ENCODE measurements at places on chromosomes 5 and 9.

DNA sequence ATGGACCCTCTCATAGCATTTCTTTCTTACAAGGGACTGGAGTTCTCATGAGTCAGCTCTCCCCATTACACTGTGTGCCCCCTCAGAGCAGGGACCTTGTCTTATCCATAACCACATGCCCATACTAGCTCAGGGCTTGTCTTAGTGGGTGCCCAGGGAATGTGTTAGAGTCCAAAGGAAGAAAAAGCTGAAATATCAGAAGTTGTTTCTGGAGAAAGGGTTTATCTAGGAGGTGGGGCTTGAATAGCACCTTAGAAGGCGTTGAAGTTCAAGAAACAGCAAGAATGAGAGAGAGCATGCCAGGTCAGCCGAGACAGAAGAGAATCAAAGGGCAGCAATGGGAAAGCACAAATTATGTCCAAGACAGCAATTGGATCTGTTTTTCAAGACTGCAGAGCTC lies 109.4 kb downstream of the TTLL11 start:
- no peak for DNase-seq

- DNase-seq: no peak
These were observed 1246.0 kb upstream of the DMAC1 start for GRCh38 chr9:9045572-9045971.

- no peak for DNase-seq
These were observed 240.3 kb downstream of the TLE4 start for GRCh38 chr9:79812099-79812498.

DNA sequence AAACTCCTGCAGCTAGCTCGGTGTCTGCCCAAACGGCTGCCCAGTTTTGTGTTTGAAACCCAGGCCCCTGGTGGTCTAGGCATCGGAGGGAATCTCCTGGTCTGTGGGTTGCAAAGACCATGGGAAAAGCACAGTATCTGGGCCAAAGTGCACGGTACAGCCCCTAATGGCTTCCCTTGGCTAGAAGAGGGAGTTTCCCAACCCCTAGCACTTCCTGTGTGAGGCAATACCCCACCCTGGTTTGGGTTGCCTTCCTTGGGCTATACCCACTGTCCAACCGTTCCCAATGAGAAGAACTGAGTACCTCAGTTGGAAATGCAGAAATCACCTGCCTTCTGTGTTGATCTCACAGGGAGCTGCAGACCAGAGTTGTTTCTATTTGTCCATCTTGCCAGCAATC lies 41.8 kb downstream of the CAVIN4 start:
- DNase-seq: no peak

DNA sequence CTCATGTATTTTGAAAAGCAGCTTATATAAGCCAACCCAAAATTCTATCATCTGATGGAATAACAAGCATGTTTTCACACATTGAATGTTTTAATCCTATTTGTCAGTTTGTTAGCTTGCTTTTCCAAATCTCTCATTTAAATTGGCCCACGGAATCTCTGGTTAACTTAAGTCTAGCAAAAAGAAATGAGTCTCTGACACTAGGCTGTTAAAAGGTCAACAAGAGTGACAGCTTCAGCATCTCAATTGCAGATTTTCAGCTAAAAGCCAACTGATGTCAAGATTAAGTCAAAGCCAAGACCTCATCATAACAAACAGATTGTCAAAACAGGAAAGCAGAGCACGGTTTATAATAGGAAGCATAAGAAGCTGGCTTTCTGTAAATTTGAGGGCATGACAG lies 49.4 kb upstream of the CDH9 start:
- no peak for DNase-seq

DNA sequence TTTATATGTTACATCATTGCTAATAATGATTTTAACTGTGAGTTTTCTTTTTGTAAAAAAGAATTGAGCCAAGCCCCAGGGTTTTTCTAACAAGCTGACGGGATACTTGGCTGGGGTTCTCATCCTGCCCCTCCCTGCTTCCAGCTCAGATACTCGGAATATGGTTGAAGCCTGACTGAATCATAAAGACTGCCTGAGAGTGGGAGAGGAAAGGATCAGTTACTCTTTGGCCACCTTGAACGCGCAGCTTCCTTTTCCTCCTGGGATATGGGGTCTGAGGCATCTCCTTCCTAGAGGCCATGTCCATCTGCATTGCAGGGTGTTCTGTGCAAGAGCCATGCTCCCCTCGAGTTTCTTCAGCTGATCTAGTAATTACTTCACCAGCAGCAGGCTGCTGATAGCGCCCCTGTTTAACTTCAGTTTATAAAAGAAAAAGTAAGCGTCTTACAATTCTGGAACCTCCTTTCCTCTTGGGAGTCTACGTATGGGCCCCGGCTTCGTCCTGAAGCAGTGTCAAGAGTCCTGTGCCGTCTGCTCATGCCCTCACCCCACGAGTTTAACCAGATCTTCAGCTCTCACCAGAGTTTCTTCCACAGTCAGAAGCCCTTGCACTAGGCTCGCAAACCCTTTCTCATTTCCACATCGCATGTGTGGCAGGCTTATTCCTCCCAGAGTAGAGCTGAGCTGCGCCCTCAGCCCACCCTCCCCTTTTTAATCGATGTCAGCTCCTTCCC lies 130.0 kb downstream of the MVB12B start:
- DNase-seq: no peak

DNA sequence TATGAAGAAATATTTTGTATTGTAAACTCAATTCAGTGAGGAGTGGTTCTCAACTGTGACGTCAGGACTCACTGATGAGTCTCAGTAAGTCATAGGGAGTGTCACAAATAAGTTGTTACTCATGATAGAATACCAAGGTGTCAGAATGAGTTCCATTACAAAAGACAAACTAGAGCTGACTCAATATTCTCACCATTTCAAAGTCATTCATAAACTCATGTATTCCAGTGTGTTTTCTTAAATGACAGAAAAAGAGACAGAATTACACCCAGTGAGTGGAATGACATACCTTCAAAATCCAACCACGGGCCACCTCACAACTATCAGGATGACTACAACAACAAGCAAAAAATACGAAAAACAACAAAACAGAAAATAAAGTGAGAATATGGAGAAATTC lies 321.5 kb downstream of the ENC1 start:
- DNase-seq: no peak

DNA sequence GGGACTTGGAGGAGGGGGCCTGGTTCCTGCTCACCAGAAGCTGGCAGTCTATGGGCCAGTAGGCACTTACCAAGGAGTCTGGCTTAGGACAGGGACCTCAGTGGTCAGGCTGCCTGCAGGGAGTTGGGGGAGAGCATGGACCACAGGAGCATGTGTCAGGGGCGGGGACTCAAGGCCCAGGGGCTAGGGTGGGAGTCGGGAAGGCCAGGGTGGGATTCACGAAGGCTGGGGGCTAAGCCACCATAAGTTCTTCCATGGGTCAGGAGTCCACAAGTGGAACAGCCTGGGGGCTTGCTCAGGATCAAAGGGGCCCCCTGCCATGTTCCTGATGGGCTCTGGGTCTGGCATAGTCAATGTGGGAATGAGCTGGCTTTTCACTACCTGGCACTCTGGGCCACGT lies 11.5 kb upstream of the SLC25A48 start:
- DNase-seq: no peak

GRCh38 chr9:134625361-134626068 lies 16.1 kb upstream of the COL5A1 start:
- DNase-seq: no peak

DNA sequence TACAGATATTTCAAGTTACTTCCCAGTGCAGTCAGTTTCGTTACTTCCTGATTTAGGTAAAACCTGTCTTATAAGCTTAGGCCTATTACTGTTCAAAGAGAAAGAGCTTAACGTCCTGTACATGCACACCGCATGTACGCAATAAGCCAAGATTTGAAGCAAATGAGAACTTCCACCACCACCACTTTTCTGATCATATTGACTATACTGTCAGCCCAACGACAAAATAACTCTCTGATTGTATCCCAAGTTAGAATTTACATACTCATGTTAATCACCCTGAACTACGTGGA lies 5.1 kb downstream of the NFIB start:
- DNase-seq: no peak

- DNase-seq: no peak
These were observed 63.7 kb upstream of the IFNK start for GRCh38 chr9:27460226-27461023.

GRCh38 chr9:121601194-121601593 lies 50.2 kb upstream of the DAB2IP start:
- no peak for DNase-seq

- DNase-seq: no peak
These were observed 24.2 kb upstream of the MYORG start for GRCh38 chr9:34400686-34401602.

GRCh38 chr5:77316871-77317661 lies 106.6 kb downstream of the PDE8B start:
- no peak for DNase-seq

GRCh38 chr5:176560364-176560763 lies 11.2 kb downstream of the CDHR2 start:
- no peak for DNase-seq

- DNase-seq: no peak
These were observed 237.4 kb upstream of the WWC1 start for GRCh38 chr5:168054091-168054490.

DNA sequence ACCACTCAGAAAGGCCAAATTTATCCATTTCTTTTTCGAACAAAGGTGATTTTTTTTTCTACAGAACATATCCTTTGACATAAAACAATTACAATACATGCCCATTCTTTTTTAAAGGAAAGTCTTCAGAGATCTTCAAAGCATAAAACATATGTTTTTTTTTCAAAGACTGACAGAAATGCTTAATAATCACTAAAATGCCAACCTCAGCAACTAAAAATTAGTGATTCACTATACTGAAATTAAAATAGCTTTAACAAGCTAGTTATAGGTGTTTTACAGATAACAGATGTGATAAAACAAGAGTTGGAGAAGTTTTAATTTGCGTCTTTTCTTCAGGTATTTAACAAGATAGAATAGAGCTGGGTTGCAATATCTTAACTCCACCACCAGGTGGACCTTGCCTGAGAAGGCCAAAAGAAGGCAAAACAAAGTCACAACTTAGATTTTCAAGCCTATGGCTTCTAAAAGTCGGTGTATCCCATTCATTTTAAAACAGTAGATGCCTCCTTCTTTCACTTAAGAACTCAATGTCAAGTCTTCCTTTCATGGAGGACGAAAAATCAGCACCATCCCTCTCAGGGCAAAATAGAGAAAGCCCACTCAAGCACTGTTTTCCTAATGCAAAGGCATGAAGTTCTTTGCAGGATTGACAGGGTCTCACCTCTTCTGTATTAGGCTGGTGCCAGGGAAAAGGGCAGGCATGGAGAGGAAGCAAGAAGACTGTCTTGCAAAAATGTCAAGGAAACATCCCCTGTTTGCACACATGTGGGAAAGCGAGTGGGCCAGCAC lies 31.1 kb upstream of the CPLX2 start:
- no peak for DNase-seq

- no peak for DNase-seq
These were observed 47.2 kb downstream of the ARHGEF28 start for GRCh38 chr5:73673161-73673591.

- no peak for DNase-seq
These were observed 25.3 kb upstream of the TLR4 start for GRCh38 chr9:117678871-117679270.

- no peak for DNase-seq
These were observed 248.6 kb upstream of the NREP start for GRCh38 chr5:112005623-112005930.

- no peak for DNase-seq
These were observed 25.0 kb downstream of the SH3TC2 start for GRCh38 chr5:149037817-149038216.

GRCh38 chr5:150960791-150961396 lies 56.1 kb upstream of the ZNF300 start:
- no peak for DNase-seq

- no peak for DNase-seq
These were observed 38.9 kb downstream of the ARHGAP26 start for GRCh38 chr5:142808878-142809598.

GRCh38 chr5:172696171-172696849 lies 55.2 kb downstream of the NEURL1B start:
- no peak for DNase-seq

- DNase-seq: no peak
These were observed 127.8 kb upstream of the RAPGEF1 start for GRCh38 chr9:131867611-131868192.

- DNase-seq: no peak
These were observed 33.9 kb downstream of the SLC24A2 start for GRCh38 chr9:19754921-19755320.

DNA sequence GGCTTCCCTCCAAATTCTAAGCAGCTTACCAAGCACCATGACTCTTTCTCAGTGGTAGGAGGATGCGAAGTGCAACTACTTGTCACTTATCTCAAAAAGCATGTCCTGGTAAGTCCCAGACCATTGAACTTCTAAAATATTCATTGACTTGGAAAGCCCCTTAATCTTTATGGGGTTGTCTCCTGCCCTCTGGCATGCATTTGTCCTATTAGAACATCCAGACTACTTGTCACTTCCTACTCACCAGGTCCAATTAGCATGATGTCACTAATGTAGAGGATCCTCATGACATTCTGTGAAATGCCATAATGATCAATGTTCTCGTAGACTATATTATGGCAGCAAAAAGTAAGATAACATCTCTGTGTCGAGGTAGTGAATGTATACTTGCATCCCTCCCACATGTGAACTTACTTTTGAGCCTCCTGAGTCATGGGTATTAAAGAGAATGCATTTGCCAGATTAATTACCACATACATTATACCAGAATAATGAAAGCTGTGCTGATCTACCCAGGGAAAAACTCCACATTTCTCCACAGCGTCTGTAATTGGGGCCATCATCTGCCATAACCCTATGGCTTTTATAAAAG lies 63.5 kb upstream of the RAD23B start:
- DNase-seq: no peak

- no peak for DNase-seq
These were observed 106.4 kb upstream of the DHFR start for GRCh38 chr5:80761176-80761575.

DNA sequence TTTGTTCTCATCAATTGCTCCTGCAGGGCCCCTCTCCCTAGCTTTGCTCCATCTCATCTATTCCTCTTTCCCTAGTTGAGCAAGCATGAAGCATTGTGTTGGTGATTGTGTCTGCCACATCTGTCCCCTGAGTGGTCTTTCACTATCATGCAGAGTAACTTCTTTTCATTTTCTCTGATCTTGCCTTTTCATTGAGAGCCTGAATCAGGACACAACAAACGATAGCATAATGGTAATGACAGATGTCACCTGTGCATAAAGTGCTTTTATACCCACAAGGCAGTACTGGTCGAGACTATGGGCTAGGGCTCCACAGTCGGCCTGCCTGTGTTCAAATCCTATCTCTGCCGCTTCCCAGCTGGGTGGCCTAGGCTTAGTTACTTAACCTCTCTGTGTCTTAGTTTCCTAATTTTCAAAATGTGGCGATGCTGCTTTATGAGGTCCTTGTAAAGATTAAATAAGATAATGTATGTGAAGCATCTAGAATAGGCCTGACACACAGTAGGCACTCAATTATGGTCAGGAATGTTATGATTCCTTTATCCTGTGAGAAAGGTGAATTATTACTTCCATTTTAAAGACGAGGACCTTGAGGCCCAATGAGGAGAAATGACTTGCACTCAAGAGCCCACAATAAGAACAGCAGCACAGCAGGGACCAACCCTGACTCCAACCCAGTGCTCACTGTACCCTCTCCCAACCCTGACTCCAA lies 137.1 kb upstream of the ZNF618 start:
- no peak for DNase-seq

Data from hypothalamus (tissue), 51 donors.